ENCODE measurements at places on chromosomes 1 and 21.

DNA sequence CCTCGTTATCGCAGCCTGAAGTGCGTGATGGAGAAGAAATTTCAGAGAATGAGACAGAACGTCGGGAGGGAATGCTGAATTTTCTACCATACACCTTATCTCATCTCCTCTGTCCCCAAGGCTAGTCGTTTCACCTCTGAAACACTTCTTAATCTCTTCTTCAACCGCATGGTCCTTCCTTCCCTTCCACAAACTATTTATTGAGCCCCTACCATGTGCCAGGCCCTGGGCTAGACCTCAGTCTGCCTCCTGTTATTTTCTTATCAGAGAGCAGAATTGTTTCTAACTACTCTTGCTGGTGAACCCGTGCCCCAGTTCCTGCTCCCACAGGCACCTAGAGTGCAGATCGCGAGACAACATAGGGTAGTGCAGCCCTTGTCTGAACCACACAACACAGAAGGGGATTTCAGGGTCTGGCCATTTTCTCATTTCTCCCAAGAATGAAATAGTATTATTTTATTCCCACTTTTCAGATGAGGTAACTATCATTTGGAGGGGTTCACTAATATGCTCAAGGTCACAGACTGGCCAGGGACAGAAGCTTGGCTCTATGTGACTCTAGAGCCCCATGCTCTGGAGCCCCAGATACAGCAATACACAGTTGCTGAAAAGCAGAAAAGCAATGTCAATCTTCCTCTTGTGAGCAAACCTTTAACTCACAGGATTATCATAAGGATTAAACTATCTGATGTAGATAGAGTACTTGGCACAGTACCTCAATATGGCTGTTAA is 598 bp upstream of the ADIPOR1 start:
- H3K27me3 ChIP-seq: no peaks in the 10 kb centered on the region
- H3K36me3 ChIP-seq: no peaks in the 10 kb centered on the region
- DNase-seq: no peak
- peaks cover 22% of the 10 kb centered on the region for H3K4me1 ChIP-seq

- H3K36me3 ChIP-seq: no peaks in the 10 kb centered on the region
- DNase-seq: no peak
- peaks cover 3% of the 10 kb centered on the region for H3K4me1 ChIP-seq
- no peak overlapping the region for H3K27ac ChIP-seq
- H3K27me3 ChIP-seq: peaks cover 12% of the 10 kb centered on the region
Measured at GRCh38 chr1:167648252-167648849, 18.3 kb downstream of the RCSD1 start.

- no peak overlapping the region for H3K27ac ChIP-seq
- no peaks in the 10 kb centered on the region for H3K36me3 ChIP-seq
- H3K4me1 ChIP-seq: peaks cover 2% of the 10 kb centered on the region
- H3K27me3 ChIP-seq: peaks cover under 1% of the 10 kb centered on the region
- no peak for DNase-seq
- no peak overlapping the region for H3K4me3 ChIP-seq
Measured at GRCh38 chr1:69842326-69842725, 274.6 kb downstream of the LRRC7 start.

DNA sequence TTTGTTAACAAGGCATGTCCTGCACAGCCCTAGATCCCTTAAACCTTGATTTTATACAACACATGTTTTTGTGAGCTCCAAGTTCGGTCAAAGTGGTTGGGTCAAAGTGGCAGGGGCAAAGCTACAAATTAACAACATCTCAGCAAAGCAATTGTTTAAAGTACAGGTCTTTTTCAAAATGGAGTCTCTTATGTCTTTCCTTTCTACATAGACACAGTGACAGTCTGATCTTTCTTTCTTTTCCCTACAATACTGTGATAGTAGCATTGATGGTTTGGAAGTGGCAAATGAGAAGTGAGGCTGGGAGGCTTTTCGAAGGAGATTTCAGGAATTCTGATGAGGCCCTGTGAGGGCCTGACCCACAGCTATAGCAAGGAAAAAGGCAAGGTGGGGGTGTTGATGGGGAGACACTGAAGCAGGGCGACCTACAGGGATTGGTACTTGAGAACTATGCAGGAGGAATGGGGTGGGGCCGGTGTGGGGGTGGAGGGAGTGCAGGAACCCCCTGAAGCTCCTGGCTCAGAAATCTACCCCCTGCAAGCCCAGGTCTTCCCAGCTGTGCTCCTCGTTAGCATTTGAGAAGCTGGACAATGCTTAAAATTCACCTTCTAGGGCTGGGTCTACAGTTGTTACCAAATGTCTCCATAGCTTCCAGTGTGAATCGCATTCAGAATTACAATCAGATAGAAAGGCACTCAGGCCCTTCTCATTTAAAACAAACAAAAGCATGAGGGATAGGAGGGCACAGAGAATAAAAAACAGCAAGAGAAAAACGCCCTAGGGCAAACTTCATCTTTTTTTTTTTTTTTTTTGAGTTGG is 102.6 kb upstream of the PPM1J start:
- no peak for DNase-seq
- H3K27ac ChIP-seq: no peak overlapping the region
- H3K4me3 ChIP-seq: no peak overlapping the region
- no peaks in the 10 kb centered on the region for H3K27me3 ChIP-seq

GRCh38 chr1:243731301-243731891 is 118.6 kb downstream of the AKT3 start:
- no peak overlapping the region for H3K27ac ChIP-seq
- peaks cover 7% of the 10 kb centered on the region for H3K36me3 ChIP-seq
- no peaks in the 10 kb centered on the region for H3K27me3 ChIP-seq
- no peak overlapping the region for H3K4me3 ChIP-seq
- no peak for DNase-seq

GRCh38 chr1:87100271-87100670 is 185.8 kb downstream of the HS2ST1 start:
- peaks cover 5% of the 10 kb centered on the region for H3K36me3 ChIP-seq
- DNase-seq: no peak
- no peaks in the 10 kb centered on the region for H3K27me3 ChIP-seq
- H3K4me3 ChIP-seq: no peak overlapping the region
- H3K4me1 ChIP-seq: no peaks in the 10 kb centered on the region

Measured in osteocyte (in vitro differentiated cells).